ENCODE measurements at places on chromosomes 7 and 10.

DNA sequence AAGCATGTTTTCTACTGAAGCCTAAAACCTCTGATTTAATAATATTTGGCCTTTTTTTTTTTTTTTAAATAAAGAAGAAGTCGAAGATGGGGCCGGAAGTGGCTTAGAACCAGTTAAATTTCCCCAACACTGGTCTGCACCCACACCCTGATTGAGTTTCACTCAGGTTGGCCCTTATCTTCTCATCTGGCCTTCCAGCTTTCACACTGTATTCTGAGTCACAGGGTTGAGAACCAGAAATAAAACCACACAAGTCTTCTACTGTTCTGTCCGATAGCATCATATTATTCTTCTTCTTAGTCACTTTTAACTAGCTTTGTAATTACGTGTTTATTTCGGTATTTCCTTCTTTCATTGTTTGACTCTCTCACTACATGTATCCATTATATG lies 9.9 kb downstream of the ZNF365 start:
- DNase-seq, result no peak

- no peak for DNase-seq
Observed at GRCh38 chr10:96857301-96858012, 25.4 kb downstream of the LCOR start.

DNA sequence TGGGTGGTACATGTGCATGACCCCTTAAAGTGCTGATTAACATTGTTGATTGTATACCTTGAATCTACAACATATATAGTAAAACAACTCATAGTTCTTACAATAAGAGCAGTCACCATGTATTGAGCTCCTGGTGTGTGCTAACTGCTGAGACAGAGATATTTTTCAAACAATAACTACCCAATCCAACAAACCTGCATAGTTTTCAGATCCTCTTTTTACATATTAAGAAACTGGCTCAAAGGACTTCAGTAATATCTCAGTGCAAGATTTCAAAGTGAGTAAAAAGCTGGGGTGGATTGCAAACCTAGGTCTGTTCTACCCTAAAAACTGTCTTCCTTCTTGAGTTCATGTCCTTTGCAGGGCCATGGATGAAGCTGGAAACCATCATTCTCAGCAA lies 272.2 kb downstream of the SNX13 start:
- no peak for DNase-seq

DNA sequence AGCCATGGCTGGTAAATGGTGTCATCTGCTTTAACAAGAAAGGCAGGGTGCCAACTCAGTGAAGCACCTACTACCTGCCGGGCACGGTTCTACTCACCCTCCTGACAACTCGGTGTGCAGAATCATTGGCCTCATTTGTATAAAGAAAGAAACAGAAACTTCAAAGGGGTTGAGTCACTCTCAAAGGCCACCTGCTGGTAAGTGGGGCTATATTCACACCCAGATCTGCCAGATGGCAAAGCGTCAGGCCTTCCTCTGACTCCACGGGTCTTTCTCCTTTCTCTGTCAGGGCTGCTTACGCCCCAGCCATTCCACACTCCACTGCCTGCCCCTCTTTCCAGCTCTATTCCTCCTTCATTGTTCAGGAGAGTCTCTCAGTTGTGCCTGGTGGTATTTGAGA lies 309.2 kb downstream of the GFRA1 start:
- no peak for DNase-seq

DNA sequence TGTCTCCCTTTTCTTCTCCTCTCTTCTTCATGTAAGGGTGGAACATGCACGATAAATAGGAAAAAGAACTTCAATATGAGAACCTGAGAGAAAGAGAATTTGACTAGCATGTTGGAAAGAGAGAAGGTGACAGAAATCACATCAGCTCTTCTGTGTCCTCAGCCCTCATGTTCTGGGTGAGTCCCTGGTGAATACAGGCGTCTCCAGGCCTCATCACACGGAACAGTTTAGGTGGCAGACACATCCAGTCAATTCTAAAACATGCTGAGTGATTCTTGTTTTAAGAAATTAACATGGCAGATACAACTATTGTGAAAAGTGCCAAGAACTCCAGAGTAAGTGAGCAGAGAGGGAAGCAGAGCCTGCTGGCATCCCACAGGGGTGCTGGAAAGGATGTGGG lies 96.1 kb downstream of the FAM107B start:
- no peak for DNase-seq

GRCh38 chr10:88980247-88980646 lies 10.4 kb upstream of the FAS start:
- no peak for DNase-seq

GRCh38 chr7:48098846-48099245 lies 9.8 kb downstream of the UPP1 start:
- no peak for DNase-seq

- no peak for DNase-seq
Observed at GRCh38 chr7:38637957-38638356, 6.8 kb upstream of the AMPH start.

- no peak for DNase-seq
Observed at GRCh38 chr7:73834626-73835191, 3.9 kb downstream of the CLDN4 start.

DNA sequence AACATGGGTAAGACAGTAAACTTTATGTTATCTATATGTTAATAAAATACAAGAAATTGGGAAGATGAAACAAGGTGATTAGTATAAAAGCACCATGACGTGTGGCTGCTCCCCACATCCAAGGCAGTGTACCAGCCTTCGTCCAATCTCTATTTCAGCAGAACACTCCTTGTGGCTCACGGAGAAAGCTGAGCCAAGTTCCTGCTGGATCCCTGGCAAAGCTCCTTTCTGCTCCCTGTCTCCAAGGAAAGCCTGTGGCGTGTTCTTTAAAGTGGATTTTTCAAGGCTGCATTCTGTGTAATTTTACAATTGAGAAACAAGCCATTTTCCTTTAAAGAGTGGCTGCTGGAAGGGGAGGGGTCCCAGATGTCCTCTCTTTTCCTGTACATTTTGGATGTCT lies 467.3 kb downstream of the PTPRN2 start:
- no peak for DNase-seq

GRCh38 chr7:158112571-158113320 lies 474.9 kb downstream of the PTPRN2 start:
- no peak for DNase-seq

DNA sequence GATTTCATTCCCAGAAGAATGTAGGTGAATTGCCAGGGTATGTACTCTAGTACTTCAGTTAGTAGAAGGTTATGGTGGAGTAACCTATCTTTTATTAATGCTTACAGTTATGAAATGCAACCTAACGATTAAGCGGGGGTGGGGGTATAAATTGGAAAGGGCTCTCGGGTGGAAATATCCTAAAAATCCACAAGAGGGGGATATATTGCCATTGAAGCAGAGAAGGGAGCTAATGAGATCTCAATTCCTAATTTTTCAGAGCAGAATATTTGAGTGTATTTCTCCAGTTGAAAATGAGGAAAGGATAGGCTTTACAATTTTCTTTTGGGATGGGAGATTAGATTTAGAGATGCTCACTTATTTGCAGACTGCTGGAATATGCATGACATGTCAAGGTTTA lies 90.8 kb downstream of the DNAJB9 start:
- DNase-seq, result no peak

DNA sequence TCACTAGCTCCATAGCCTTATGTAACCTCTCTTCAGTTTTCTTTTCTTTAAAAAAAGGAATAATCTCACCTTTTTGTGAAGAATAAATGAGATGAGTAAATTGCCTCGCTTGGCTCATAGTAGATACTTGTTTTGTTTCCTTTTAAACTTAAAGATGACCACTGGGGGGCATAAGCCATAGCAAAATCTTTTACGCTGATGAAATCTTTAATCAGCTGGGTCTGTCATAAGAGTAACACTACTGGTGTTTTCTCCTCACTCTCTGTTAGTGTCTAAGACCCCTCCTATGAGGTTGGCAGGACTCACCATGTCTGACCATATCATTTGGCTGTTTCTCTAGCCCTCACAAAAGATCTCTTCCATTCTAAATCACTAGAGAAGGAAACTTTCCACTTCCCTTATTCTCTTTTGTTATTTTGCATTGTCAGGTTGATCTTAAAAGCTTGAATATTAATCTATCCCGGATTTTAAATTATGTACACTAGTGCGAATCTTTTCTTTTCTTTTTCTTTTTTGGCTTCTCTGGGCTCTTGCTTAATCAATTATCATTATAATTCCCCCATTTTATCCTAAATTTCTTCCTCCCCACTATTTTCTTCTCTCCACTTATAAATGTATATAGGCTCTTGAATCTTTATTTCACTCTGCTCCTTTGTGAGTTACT lies 12.5 kb downstream of the STAG3 start:
- DNase-seq, result no peak

DNA sequence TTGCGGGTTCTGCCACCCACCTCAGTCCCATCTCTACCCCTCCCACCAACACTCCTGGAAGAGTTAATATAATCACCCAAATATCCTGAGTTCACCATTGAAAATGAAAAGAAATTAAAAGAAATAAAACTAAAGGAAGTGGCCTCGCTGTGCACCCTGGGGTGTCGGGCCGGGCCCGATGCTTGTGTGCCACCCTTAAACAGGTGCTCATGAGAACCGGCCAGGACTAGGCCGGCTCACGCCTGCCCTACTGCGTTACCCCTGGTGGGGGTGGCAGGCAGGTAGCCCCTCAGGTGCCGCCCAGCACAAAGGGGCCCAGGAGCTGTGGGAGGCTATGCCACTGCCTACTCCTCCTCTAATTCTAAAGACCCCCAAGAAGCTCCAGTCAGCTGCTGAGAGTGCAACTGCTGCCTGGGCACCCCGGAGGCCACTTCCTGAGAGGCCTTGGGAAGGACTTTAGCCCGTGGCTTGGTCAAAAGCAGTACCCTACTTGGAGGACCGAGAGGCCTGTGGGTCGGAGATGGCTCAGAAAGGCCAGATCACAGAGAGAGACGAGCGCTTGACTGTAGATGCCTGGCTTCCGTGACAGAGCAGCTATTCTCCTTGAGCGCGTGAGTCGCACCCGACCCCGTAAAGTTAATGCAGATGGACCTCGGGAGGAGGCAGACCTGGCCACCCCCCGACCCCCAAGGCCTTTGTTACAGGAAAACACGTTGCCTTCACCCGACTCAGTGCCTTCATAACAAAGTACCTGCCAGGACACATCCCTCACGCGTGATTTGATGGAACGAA lies 51.0 kb upstream of the PPP2R2D start:
- DNase-seq, result no peak

- no peak for DNase-seq
Observed at GRCh38 chr7:155129186-155129585, 59.1 kb downstream of the HTR5A start.

GRCh38 chr7:17142831-17143541 lies 155.5 kb upstream of the AHR start:
- DNase-seq, result no peak

- no peak for DNase-seq
Observed at GRCh38 chr10:89332123-89332633, 4.4 kb downstream of the IFIT3 start.

- no peak for DNase-seq
Observed at GRCh38 chr10:30749385-30749784, 119.8 kb upstream of the LYZL2 start.

DNA sequence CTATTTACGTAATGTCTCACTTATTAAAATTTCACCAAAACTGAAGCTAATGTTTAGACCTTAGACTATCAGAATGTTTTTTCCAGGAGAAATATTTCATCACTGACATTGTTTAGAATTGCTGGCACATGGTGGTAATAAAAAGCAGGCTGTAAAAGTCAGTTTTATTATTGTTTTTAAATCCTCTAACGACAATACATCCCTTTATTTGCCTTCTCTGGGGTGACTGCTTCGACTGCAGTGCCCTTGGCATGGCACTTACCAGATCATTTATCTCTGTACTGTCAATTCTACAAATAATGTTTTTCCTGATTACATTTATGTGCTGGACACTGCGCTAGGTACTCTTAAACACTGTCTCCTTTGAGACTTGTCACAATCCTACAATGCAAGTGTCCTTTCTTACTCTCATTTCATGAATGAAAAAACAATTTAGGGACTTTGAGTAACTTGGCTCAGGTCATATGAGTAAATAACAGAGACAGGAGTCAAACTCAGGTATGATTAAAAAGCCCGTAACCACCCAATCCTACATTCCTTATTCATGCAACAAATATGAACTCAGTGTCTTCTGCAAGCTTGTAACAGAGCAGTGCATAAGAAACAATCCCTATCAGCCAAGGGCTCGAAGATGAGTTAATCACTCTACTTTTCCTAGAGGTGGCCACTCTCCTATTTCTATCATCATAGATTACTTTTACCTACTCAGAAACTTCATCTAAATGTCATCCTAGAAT lies 5.6 kb upstream of the ING3 start:
- DNase-seq, result no peak

DNA sequence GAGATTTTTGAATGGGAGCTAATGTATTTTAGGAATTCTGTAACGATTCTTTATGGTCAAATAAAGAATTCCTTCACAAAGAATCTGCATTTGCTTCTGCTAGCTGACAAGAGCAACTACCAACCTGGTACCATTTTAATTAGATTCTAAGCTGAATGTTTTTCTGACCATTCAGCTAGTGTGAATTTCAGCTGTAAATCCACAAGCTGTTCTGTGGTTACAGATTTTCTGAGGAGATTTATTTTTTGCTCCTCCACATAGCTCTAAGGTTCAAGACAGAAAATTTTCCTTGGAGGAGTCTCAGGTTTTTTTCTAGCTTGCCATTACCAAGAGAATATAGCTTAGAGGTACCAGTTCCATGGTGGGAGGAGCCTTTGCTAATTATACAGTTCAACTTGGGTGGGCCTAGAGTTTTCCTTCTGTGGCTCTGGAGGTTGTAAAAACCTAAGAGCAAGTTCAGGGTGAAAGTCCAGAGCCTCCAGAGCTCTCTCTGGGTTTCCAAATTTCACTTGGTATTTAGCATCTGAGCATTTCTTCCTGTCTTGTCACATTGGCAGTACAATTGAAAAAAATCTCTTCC lies 120.1 kb downstream of the JAZF1 start:
- DNase-seq, result no peak

All from activated T-helper 1 cell treated with anti-CD3 and anti-CD28 coated beads, Interleukin-2, amount 50 U/mL, for 16 hours (primary cell).